ENCODE measurements at places on chromosomes 2 and 18.

DNA sequence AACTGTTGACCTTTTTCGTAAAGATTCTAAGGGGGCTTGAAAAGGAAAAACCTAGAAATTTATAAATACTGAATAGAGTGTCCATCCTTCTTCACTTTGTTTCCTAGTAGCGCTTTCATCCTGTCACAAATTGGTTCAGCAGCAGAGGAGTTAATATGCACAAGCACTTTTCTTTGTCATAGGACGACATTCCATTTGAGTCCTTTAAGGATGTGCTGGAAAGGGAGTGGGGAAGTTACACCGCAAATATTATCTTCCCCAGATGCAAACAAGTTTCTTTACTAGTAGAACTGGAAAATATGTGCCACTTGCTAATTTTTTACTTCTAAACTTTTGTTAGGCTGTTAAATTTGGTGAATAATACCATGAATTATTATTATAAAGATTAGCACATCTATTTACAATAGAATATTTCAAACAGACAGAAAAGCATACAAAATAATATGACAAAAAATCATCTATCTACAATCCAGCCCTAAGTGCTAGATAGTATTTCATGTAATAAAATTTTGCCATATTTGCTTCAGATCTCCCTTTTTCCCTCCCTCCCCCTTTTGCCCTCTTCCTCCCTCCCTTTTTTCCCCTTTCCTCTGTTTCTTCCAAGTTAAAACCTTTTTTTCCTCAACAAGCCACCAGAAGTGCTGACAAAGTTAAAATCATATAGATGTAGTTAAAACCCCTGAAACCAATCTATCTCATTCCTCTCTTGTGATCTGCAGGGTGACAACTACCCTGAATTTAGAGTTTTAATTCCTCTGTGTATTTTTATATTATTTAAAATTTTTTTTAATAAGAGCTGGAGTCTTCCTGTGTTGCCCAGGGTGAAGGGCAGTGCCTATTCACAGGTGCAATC, 50.5 kb upstream of the MAP4K3 start:
- no peak for DNase-seq

DNA sequence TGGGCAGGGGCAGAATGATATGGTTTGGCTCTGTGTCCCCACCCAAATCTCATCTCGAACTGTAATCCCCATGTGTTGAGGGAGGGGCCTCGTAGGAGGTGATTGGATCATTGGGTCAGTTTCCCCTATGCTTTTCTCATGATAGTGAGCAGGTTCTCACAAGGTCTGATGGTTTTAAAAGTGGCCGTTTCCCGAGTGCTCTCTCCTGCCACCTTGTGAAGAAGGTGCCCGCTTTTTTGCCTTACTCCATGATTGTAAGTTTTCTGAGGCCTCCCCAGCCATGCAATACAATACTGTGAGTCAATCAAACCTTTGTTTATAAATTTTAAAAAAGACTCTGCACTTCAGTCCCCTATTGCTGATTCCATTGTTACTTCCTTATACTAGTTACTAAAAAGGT, 82.9 kb upstream of the CDKL4 start:
- DNase-seq, result no peak

- DNase-seq, result no peak
Observed at GRCh38 chr2:164066095-164066494, 330.3 kb upstream of the FIGN start.

DNA sequence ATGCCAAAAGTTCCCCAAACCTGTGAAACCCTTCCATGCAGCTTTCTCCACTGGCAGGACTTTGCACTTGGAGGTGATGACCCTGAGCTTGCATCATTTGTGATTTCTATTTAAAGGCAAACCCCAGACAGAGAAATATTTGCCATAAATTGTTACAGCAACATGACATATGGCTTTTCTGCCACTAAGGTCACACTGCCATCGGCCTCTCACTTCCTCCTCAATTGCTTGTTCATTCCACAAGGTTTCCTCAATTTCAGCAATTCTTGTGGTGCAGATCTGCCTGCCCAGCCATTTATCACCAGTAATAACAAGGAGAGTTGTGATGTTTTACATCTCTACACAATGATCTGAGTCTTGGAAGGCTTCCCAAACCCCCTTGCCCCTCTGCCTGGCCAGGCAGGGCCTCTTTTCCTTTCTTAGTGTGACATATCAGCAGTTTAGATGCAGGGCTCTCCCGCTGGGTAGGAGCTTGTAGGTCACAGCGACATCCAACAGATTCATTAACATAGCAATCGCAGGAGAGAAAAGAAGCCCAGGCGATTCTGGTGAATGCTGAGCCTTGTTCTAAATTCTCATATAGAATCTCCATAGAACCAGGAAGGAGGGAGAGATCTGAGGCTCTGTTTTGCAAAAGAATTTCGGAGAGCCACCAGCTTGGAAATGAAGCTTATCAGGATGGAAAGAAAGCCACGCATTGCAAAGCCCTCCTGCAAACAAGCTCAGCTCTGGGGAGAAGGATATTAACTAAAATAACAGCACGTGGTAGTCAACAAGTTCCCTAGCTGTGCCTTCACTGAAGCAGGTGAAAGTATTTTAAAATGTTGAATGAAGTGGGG, 46.7 kb upstream of the ITGA6 start:
- DNase-seq, result peak; percentile 32

GRCh38 chr18:28158083-28158581, 18.8 kb downstream of the CDH2 start:
- no peak for DNase-seq

DNA sequence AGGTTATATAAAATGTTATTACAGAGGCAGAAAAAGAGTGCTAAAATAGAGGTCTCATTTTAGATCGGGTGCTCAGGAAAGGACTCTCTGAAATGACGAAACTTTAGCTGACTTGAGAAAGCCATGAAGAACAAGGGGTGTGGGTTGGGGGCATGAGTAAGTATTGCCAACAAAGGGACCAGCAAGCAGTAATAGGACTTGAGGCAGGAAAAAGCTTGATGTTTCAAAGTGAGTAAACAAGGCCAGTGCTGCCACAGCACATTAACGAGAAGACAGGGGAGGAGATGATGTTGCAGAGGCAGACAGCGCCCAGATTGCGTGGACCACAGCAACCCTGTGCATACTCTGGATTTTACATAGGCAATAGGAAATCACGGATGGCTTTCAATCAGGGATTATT, 318.8 kb downstream of the ZEB2 start:
- DNase-seq, result no peak

DNA sequence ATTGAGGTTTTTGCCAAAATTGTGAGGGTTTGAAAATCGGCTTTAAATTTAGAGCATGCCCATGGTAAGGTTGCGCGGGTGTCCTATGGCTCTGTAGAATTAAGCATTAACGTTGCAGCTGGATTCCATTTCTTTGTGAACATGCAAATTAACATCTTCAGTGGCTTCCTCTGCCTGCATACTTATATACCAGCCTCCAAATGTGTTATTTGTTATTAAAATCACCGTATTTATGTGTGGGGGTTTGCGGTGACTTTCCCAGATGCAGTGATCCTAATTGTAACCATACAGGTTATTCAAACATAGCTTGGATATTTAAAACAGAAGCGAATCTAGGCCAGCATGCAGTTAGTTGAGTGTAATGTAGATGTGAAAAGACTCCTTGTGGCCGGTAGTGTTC, 80.2 kb downstream of the TGOLN2 start:
- no peak for DNase-seq

GRCh38 chr2:86441392-86441881, 266 bp downstream of the KDM3A start:
- DNase-seq, result no peak

DNA sequence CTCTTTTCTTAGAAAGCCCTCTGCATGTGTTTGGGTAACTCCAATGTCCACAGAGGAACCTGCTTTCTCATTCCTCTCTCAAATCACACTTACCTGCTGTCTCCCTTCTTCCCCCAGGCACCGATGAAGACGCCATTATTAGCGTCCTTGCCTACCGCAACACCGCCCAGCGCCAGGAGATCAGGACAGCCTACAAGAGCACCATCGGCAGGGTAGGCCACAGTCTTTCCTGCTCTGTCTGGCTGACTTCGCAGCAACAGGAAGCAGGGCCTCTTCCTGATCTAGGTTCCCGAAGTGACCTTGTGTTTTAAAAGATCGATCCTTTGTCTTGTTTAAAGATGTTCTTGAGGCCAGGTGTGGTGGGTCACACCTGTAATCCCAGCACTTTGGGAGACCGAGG, 25.0 kb upstream of the GMCL1 start:
- no peak for DNase-seq

- DNase-seq, result no peak
Observed at GRCh38 chr2:98604547-98604946, 3.8 kb downstream of the COA5 start.

- no peak for DNase-seq
Observed at GRCh38 chr2:197205585-197206215, 104.9 kb downstream of the ANKRD44 start.

GRCh38 chr2:184517402-184517801, 80.9 kb upstream of the ZNF804A start:
- no peak for DNase-seq

DNA sequence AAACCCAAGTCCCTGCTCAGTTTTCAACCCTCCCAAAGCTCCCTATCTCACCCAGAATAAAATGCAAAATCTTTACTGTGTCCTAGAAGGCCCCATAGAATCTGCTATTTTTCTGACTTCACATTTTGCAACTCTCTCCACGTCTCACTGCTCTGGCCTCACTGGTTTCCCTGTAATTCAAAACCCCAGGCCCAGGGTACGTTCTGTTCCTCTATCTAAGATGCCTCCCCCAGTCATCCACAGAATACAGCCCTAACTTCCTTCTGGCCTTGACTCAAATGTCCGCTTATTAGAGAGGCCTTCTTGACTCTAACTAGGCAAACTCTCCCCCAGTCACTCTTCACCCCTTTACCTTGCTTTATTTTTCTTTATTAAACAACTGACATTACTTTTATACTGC, 42.0 kb downstream of the FAM161A start:
- no peak for DNase-seq

- DNase-seq, result no peak
Observed at GRCh38 chr2:112811276-112811831, 25.2 kb downstream of the IL1B start.

DNA sequence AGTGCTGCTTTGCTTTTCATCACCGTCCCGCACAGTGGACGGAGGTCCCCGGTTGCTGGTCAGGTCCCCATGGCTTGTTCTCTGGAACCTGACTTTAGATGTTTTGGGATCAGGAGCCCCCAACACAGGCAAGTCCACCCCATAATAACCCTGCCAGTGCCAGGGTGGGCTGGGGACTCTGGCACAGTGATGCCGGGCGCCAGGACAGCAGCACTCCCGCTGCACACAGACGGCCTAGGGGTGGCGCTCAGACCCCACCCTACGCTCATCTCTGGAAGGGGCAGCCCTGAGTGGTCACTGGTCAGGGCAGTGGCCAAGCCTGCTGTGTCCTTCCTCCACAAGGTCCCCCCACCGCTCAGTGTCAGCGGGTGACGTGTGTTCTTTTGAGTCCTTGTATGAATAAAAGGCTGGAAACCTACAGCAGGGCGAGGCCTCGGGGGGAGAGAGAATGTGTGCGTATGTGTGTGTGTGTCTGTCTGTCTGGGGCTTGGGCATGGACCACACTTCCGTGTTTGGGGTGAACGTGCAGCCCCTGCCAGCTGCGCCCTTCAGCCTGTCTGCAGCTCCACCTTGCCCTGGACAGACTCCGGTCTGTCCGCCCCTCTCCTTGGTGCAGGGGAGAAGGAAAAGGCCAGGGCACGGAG, 32.3 kb downstream of the GPC1 start:
- no peak for DNase-seq

DNA sequence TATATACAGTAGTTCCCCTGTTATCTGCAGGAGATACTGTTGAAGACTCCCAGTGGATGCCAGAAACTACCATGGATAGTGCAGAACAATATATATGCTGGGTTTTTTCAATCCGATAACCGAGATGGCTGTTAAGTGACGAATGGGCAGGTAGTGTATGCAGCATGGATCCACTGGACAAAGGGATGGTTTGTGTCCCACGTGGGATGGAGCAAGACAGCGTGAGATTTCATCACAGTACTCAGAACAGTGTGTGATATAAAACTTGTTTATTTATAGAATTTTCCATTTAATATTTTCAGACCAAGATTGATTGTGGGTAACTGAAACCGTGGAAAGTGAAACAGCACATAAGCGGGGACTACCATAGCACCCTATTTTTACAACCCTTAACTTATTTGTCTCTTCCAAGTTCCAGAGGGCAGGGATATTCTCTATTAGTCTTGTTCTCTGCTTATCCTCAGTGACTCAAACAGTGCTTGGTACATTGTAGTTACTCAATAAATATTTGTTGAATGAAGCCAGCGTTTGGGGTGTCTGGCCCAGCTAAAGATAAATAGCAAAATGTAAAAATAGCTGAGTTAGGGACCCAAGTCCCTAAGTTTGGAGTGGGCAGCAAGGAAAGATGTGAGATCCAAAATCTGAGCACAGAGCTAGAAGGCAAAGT, 50.0 kb downstream of the RHBDD1 start:
- DNase-seq, result no peak

- DNase-seq, result no peak
Observed at GRCh38 chr18:21101172-21101571, 10.4 kb downstream of the ROCK1 start.

DNA sequence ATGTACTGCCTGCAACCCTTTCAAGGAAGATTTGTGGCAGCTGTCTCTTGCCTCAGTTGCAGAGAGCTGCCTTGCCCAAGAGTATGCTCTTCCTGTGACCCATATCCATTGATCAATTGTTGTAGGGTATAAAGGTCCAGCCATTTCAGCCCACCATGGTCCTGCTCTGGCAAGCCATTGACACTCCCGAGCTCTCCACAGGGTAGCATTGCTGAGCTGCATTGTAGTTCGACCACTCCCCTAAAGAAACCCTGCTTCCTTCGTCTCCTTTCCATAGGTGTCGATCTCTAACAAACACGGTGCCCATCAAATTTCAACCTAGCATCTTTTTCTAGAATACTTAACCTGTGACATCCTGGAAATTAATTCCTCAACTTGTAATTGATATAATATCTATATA, 104.9 kb upstream of the NDUFV2 start:
- DNase-seq, result no peak

DNA sequence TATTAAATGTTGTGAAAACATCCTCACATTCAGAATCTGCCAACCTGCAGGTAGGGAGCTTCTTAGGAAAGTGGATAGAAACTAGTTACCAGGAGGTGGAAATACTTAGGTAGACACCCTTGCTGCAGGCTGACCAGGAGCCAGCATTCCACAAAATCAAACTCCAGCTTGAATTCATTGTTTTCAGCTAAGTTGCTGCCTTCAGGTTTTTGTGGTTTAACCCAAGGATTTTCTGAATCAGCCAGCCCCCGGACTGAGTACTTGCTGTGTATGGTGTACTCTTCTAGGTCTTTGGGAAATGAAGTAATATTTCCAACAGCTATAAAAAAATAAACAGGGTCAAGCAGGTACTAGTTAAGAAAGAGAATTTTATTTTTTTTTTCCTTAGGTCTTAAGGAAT, 192.1 kb upstream of the CHST9 start:
- no peak for DNase-seq
